ENCODE measurements at places on chromosomes 1 and 21.

DNA sequence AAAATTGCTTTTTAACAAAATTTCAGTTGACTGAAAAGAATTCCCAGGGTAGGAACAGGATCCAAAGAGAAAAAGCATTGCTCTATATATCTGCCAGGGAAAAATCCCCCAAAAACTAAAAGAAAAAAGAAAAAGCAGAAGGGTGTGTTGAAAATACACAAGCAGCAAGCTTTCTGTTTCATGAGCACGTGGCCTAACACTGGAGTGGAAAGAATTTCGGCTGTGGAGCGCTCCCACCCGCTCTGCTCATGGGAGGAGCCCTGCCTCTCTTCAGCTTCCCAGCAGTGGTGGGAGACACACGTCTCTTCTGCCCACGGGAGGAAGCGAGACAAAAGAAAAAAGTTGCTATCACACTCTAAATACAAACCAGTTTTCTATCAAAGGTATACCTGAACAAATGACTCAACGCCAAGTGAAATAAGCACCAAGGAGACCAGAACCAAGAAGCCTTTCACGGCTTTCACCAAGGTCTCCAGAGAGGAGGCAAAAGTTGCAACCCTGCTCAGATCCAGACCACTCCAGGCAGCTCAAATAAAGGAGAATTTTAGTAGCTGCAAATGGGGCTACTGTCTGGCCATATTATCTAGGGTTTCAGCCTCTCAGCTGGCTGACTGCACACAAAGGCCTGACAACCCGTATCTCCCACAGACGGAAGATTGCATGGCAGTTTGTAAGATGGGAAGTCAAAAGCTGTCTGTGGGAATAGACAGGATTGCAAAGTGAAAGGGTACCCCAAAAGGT is 29.5 kb upstream of the ZNF496 start:
- peak; percentile 55 for DNase-seq

GRCh38 chr1:12368646-12369045 is 138.8 kb downstream of the VPS13D start:
- no peak for DNase-seq

DNA sequence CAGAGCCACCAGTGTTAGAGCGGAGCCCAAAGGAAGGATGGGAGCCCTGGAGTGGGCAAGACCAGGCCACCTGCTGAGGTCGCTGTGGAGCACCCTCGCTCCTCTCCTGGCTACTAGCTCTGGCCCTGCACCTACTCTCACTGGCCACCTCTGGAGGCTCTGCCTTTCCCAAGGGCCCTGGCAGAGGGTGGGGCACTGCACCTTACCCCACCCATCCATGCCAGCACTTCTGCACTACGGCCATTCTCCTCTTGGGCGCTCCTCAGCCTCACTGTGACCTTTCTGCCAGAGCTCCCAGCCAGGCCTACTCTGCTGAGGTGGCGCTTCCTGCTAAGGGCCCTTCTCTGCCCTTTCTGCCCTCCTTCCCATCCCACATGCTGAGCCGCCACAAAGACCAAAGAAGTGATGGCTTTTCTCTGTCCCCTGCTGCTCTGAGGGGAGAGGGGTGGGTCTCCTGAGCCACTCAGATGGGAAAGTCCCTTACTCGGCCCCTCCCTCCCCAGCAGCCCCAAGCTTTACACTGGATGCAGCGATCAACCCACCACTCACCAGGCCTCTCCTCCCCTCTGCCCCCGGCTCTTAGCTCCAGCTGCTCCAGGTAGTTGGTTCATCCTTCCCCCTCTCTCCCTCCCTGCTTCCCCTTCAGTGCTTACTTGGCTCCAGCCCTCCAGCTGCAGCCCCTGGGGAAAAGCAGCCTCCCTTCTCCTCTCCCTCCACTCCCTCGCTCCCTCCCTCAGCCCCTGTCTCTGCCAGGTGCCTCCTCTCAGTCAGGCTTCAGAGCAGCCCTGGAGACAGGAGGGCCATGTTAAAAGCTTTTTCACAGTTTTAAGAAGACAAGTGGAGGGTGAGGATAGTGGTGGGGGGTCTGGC is 14.8 kb upstream of the TMEM222 start:
- no peak for DNase-seq

- no peak for DNase-seq
Observed at GRCh38 chr1:83698644-83699043, 300.3 kb downstream of the TTLL7 start.

- no peak for DNase-seq
Observed at GRCh38 chr1:12097321-12097720, 34.2 kb downstream of the TNFRSF8 start.

GRCh38 chr21:26389971-26390641 is 183.0 kb downstream of the CYYR1 start:
- no peak for DNase-seq

DNA sequence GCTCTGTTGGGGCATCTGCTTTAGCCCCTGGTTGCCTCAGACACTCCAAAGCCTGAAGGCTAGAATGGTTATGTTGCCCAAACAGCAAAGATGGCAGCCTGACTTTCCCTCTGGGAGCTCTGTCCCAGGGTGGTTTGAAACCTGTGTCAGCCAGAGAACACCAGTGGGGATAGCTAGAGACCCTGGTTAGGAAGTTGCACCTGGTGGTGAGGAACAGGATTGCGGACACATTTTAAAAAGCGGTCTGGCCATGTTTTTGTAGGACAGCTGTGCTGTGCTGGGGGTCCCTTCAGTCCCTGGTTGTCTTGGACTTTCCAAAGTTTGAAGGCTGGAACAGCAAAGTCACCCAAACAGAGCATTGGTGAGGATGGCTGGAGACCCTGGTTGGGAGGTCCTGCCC is 87.8 kb downstream of the DNM3 start:
- no peak for DNase-seq

DNA sequence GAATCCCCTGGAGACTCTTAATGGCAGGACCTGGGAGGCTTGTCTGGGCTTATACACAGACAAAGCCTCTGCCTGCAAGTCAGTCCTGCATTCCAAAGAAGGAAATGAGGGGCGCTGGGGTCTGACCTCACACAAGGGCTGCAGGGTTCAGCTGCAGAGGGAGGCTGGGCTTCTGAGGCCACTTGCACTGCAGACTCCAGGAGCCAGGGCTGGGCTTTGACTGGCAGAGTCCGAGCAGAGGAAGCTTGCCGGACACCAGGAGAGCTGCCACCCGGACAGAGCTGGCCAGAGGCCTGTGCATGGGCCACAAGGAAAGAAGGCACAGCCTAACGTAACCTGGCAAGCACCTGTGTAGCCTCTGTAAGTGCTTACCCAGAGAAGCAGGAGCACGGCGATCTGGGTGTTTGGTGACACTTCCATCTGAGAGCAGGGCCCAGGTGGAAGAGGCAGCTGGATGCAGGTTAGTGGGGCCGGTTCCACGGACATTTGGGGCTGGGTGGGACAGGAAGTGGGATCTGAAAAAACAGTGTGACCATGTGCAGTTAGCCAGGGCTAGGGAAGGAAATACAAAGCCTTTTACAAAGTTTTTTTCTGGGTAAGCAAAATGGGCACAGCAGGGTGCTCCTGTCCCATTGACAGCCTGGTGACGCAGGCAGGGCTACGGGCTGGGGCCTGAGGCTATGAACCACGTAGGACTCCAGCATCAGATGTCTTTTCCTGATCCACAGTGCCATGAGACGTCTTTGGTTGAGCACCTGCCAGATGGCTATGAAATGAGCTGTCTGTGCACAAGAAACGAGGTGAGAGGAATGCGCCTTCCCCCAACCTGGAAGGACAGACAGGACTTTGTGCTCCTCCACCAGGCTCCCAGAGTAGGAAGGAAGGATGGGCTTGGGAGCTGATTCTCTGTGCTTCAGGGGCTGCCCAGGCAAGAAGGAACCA is 37.3 kb upstream of the LBR start:
- DNase-seq: no peak

- DNase-seq: no peak
Observed at GRCh38 chr1:197933647-197934046, 16.5 kb downstream of the LHX9 start.
